Immature natural killer cell (primary cell): ENCODE measurements at places on chromosomes 11 and 22. TPM values are rescaled to one million over a fixed set of nuclear protein-coding genes. Genes with fewer than 3 reads are reported as not detected.

DNA sequence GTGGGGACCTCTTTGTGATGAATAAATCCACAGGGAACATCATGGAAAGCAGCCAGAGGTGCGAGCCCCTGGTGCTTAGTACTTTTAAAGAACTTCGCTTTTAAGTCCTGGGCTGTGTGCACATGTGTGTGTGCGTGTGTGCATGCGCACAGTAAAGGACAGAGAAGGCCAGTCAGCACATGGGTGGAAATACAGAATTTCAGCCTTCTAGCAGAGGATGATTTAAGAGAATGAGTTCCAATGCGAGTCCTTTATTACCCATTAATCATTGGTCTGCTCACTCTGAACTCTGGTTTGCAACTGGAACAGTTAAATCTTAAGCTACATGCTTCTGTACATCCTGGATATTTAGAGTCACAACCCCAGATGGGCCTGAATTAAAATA is 18.9 kb downstream of the TEAD1 start:
- DNase-seq: no peak

- DNase-seq: peak; percentile 97
These were observed 2.0 kb downstream of the SIPA1 start for GRCh38 chr11:65639623-65640482.

The C11orf16 gene
- polyA plus RNA-seq: not detected

GRCh38 chr22:32562401-32562800 is 87.8 kb downstream of the FBXO7 start:
- no peak for DNase-seq

The ACR gene
- polyA plus RNA-seq: not detected

- no peak for DNase-seq
These were observed 20.2 kb upstream of the PRDM10 start for GRCh38 chr11:130022799-130023198.

GRCh38 chr11:103053997-103054396 is 38.0 kb downstream of the DCUN1D5 start:
- no peak for DNase-seq

DNA sequence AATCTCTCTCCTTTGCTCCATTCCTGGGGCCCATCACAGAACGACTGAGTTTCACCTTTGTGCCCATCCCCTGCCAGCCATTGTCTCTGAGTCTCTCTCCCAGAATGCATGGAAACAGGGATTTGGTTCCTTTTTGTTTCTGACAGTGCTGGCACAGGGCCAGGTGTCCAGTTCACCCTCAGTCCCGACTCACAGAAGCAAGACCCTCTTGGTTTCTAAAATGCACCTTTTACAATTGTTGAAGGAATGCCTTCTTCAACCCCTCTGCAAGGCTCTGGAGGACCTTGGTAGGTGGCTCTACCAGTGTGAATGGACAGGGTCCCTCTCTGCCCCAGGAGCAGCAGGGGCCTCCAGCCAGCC is 5.1 kb upstream of the MYEOV start:
- no peak for DNase-seq
